ENCODE measurements at places on chromosomes 1 and 21. TPM values are rescaled to one million over a fixed set of nuclear protein-coding genes. Genes with fewer than 3 reads are reported as not detected.

CELA2A gene
- total RNA-seq: not detected

EPS15 gene
- total RNA-seq: 72.5 TPM

ACOT11 gene
- total RNA-seq: 38.5 TPM

SELE gene
- 0.65 TPM for total RNA-seq

LRRC39 gene
- total RNA-seq: 187 TPM

- no peak for DNase-seq
Measured at GRCh38 chr1:162353702-162354101, 23.0 kb downstream of the SPATA46 start.

DNA sequence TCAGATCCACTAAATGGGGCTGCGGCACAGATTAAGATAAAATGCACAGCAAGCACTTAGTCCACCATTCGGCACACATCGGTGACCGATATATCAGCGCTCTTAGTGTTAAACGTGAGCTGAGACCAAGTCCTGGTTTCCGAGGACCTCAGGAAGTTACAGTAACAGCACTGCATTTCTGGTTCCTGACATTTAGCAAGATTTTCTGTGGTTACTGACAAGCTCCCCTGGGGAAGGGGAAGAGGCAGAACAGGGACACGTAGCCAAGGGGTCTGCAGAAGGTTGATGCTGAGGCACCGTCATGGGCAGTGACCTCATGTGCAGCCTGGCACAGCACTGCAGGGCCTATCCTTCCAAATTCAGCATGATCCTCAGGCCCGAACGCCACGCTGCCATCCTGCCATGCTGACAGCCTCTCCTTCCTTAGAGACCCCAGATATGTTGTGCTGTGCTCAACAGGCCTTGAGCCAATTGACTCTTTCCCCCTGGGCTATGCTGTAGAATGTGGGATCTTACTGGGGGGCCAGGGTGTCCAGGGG, 13.4 kb upstream of the PEF1 start:
- no peak for DNase-seq

DNA sequence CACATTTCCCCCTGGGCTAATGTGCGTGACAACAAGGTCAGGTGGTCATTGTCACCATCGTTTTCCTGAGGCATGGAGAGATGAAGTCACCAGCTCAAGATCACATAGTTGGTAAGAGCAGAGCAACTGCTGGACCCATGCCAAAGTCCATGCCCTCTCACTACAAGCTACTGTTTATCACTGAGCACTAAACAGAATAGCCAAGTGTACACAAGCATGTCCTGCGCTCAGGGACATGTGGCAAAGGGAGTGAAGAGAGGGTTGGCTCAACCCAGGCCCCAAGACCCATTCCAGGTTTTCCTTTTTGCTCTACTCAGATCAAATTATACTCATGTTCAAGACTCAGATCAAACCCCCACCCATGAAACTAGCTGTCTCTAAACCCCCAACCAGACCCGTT, 20.8 kb downstream of the LRRC52 start:
- DNase-seq: peak; percentile 56

GRCh38 chr1:47842228-47842919, 154.8 kb downstream of the TRABD2B start:
- DNase-seq: no peak

DNA sequence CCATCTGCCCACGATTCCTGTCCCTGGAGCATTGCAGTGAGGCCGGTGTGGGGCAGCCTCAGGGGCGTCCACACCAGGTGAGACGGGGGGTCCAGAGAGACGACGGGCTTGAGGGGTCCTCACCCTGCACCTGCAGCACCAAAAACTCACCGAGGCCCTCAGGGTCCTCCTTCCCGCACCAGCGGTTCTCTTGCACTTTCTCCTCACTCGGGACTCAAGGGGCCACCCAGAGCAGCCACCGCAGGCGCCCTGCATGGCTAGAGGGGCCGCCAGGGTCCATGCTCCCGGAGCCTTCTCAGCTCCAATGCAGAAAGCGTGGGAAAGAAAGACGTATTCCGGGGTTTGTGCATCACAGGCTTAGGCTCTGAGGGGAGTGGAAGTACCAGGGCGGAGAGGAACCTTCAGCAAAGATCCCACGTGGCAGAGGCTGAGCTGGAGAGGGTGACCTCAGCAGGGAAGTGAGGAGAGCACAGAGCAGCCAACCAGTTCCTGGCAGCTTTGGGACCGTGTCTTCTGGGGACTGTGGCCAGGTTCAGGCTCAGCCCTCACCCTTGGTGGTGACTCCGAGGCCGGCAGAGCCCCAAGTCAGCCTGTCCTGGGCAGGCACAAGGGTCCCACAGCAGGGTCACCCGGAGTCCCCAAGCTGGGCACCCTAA, 19.5 kb upstream of the COL6A2 start:
- peak; percentile 53 for DNase-seq

- no peak for DNase-seq
Measured at GRCh38 chr21:39802217-39802616, 57.2 kb downstream of the IGSF5 start.

DNA sequence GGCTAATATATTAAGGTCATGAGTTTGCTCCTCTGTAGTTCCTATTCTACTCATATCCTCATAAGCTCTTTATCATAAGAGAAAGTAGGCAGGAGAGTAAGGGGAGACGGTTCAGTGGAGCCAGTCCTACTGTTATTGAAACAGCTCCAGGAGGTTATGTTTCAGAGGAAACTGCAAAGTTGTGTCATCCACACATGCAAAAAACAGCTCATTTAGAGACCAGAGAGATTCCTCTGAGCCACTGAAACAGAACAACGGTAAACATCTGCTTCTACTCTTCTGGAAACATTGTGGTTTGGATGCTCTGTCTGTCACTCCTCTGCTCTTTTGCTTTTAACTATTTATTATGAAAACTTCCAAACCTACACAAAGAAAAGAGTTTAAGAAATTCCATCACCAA, 66.3 kb upstream of the PPP2R5A start:
- no peak for DNase-seq

GRCh38 chr1:178161516-178161915, 67.6 kb downstream of the RASAL2 start:
- DNase-seq: no peak

GRCh38 chr1:17199267-17200044, 5.5 kb upstream of the PADI1 start:
- DNase-seq: no peak

- no peak for DNase-seq
Measured at GRCh38 chr1:34681480-34682451, 73.1 kb upstream of the GJB5 start.

DNA sequence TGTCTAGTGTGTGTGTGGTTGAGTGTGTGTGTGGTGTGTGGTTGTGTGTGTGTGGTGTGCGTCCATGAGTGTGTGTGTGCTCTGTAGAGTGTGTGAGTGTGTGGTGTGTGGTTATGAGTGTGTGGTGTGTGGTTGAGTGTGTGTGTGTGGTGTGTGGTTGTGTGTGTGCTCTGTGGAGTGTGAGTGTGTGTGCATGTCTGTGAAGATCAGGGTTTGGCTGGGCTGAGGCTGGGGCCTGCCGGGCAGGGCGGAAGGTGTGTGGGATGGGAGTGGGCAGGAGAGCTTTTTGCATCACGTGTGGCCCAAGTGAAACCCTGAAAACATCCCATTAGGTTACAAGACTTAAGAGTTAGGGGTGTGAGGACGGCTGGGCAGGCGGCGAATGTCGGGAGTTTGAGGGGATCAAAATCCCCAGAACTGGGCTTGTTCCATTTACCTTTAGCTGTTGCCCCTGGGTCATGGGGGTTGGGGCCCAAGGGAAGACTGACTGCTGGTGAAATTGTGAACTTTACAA, 2.9 kb upstream of the FCMR start:
- no peak for DNase-seq

DNA sequence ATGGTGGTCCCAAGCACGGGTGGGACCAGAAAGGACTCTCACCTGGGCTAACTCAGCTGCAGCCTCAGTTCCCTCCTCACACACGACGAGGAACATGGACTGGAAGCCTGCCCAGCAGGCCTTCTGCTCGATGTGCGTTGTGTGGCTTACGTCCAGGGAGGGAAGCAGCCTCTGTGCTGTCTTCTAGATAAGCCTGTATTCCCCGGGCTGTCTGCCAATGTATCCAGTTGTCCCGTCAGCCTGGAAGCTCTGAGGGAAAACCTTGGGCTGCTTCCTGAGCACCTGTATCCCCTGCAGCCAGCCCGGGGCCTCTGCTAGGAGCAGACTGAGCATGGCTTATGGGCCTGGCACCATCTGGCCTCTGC, 10.5 kb downstream of the PCSK9 start:
- peak; percentile 68 for DNase-seq

DNA sequence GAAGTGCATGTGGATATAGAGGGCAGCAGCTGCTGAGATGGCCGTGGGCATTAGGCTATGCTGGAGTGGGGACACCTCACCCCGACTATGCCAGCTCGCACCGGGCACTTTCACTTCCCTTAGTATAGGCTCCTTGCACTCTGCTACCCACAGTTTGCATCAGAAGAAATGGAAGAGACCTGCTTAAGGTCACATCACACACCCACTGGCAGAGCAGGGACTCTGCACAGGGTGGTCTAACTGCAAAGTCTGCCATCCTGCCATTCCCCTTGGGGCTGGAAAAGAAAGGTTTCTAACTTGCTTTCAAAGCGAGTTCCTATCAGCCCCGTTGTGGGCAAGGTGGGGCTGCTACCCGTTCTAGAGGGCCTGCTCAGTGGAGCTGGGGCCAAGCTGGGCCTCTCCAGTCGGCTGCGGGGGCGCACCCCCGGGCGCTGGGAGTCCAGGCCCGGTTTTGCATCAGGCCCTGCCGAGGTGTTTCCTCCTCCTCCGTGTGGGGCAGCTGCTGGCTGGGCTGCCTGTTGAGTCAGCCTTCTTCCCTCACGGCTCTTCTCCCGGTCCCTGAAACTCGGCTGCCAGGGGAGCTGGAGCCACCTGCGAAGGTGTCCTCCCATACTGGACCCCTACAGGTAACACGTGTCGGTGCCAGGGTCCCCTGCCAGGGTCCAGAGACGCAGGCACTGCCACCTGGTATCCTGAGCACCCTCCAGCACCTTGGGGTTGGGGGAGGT, at the start of gene SYTL1:
Gene SYTL1, plus strand, starts transcription at position 498 of the 728 bp plus-strand sequence. CDS start 3,313 bp downstream, outside the sequence.
- peak; percentile 61 for DNase-seq

DNA sequence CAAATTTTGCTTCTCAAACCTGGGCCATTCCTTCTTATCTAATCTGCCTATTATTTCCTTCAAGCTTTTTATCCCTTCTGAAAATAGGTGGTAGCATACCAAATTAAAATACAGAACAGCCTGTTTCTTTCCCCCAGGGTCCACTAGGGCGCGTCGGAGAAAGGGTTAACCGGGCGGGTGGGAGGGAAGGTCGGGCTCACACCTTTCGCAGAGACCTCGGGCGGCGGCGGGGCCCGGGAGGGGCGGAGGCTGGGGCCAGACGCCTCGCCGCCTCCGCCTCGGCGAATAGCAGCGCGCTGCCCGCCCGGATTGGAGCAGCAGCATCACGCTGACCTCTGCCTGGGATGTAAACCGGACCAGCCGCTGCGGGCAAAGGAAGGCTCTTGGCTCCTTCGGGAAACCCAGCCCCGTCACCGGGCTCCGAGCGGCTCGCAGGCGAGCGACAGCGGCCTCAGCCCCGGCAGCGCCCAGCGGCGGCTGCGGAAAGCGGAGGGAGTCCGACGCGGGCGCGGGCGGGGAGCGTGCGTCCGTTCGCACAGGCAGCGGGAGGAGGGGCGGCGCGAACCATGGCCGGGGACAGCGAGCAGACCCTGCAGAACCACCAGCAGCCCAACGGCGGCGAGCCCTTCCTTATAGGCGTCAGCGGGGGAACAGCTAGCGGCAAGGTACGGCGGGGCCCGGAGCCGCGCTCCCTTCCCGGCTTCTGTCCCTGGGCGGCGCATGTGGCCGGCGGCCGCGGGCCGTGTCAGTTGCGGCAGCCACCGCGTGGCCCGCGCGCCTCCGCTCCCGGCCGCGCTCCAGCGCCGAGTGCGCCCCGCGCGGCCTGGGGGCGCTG, at the start of gene UCK2:
Gene UCK2, plus strand, starts transcription at position 347 of the 835 bp plus-strand sequence. Its CDS starts 220 bp downstream, at position 567.
- DNase-seq: peak; percentile 85

- DNase-seq: no peak
Measured at GRCh38 chr1:86085741-86086409, 70.7 kb downstream of the COL24A1 start.

DNA sequence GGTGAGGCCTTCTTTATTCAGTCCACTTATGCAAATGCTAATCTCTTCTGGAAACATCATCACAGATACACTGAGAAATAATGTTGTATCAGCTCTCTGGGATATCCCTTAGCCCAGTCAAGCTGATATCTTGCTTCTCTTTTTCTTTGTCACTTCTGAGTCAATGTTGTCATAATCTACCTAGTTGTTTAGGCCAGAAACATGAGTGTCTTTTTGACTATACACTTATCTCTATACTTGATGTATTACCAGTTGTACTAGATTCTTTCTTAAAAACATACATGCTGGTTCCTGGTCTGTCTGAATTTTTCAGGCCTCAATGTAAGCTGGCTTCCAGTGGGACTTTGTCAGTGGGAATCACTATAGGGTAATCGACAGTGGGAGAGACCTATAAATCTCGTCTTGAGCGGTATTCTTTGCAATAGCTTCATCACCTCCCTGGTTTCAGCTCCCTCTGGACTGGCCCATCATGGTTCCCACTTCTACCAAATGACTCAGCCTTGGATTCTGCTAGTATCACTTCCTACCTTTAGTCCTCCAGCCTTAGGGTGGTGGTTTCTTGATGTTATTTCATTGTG, 135.2 kb upstream of the CYYR1 start:
- DNase-seq: no peak

GRCh38 chr1:2617971-2618470, 14.8 kb downstream of the MMEL1 start:
- no peak for DNase-seq

- no peak for DNase-seq
Measured at GRCh38 chr1:29576510-29576909, 340.2 kb downstream of the PTPRU start.

GRCh38 chr1:156090840-156091188, 8.5 kb upstream of the MEX3A start:
- DNase-seq: peak; percentile 90

DNA sequence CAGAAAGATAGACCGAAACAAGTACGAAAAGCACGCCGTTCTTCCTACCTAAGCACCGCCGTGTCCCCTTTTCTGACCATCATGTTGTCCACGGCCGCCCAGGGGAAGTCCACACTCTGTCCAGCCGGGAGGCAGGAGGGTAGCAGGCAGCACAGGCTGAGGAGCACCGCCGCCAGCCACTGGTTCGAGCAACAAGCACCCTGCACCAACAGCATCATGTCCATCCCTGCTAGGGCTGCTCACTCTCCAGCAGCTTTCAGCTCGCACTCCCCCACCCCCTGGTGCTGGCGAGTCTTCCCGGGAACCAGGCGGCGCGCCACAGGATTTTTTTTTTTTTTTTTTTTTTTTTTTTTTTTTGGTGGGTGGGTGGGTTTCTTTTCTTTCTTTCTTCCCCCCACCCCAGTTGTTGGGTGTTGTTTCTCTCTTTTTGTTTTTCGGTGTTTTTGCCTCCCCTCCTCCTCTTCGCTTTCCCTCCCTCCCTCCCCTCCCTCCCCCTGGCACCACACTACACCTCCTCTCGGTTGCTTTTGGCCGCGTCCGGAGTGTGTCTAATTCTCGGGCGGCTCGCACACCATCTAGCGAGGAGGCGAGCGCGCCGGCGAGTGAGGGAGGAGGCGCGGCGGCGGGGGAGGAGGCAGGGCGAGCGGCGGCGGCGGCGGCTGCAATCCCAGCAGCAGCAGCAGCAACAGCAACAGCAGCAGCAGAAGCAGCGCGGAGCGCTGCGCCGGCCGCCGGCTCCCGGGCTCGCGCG, at the start of gene NEGR1:
Gene NEGR1, minus strand, starts transcription at position 269 of the 751 bp plus-strand sequence.
- peak; percentile 93 for DNase-seq

- peak; percentile 63 for DNase-seq
Measured at GRCh38 chr1:10965546-10966226, 46.8 kb upstream of the TARDBP start.

All from Right ventricle myocardium superior (tissue), 1 donor.